ENCODE measurements at places on chromosomes 12 and 14.

- peak; percentile 78 for DNase-seq
These were observed 751 bp upstream of the GPRC5A start for GRCh38 chr12:12890543-12891079.

- DNase-seq = no peak
These were observed 23.6 kb upstream of the FERMT2 start for GRCh38 chr14:52974406-52974805.

GRCh38 chr12:42679466-42679865, 89.9 kb upstream of the PRICKLE1 start:
- DNase-seq = peak; percentile 33

GRCh38 chr12:109944561-109945359, 44.7 kb downstream of the TCHP start:
- DNase-seq = peak; percentile 53

DNA sequence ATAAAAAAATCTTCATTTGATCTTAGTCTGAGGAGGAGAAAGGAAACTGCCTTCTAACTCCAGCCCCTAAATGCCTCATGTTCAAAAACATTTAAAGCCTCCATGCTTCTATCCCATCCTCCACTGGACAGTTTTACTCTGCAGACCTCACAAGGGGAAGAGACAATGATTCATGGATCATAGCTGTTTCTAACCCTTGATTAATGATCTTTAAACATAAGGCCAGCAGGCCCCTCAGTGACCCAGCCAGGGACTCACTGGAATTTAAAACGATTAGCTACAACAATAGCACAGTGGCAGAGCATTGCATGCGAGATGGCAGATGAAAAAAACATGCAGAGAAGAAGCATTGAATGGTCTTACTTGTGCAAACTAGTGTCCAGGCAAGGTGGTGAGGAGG, 6.0 kb downstream of the DCTN2 start:
- DNase-seq = no peak

DNA sequence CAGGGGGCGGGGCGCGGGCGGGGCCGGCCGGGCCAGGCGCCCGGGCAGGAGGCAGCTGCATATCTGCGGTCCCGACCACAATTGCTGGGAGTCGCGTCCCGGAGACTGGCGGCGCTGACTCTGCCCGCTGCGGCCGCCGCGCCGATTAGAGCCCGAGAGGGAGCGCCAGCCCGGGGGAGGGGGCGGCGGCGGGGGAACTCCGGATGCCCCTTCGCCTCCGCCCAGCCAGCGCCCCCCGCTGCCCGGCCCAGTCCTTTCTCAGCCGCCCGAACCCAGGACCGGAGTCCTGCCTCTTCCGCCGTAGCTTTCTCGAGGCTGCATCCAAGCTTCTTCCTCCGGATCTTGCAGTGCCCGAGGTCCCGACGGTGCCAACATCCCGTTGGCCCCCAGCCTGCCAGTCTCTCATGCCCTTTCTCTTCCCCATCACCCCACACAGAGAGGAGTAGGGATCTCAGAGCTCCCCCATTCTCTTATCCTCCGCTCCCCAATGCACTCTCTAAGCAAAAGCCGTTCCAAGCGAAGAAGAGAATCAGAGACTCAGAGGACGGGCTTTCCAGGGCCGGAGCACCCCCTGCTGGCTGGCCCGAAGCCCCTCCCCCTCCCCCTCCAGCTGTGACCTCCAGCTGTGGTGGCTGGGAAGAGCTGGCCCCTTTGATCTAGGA, 8.8 kb upstream of the SP7 start:
- DNase-seq = peak; percentile 93

DNA sequence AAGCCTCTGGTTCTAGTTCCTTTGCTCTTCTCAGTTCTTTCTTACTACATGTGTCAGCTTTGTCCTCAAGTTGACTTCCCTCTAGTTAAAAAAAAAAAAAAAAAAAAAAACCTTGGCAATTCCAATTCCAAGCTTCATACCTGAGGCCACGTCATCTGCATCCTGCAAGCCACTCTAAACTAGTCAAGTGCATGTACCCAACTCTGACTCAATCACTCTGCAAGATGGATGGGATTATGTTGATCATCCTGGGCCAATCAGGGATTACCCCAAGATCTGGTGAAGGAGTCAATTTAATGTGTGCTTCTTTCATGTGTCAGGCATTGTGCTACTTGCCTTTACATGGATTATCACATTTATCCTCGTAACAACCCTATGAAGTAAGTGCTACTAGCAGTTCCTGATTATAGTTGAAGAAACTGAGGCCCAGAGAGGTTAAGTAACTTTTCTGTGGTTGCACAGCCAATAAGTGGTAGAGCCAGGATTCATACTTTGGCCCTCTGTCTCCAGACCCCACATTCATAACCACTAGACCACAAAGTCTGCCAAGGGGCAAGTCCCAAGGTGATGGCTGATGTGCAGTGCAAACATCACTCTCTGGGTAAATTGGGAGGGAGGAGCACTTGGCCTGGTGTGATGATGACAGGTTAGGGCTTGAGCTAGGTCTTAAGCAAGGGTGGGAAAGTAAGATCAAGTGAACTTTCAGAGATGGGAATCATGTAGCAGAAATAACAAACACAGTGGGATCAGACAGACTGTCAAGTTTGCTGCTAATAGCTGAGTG, 17.3 kb upstream of the CCND2 start:
- no peak for DNase-seq

DNA sequence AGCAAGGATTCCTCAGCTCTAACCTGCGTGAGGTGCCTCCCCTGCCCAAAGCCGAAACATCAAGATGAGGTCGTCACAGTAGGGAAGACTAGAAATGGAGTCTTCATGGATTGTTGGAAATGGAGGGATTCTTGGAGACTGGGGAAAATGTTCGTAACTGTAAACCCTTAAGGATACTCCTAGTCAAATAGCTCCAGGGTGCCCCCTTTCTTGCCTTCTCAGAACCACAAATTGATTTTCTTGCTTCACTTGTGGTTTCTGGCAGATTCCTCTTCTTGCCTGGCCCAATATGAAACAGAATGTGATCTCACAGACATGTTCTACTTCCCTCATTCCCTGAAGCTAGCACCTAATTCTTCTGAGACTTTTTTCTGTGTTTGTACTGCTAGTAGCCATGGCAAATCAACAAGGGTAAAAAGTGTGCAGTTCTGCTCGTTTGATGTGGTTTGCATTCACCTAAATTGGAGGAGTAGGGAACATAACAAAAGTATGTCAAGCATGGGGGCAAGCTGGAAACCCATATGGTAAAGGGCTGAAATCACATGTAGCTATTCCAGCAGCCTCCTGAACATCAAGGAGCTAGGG, 332.0 kb downstream of the PAWR start:
- DNase-seq = peak; percentile 35

- no peak for DNase-seq
These were observed 6.0 kb downstream of the VSX2 start for GRCh38 chr14:74245292-74245691.

GRCh38 chr12:43338848-43339526, 213.0 kb downstream of the ADAMTS20 start:
- DNase-seq = peak; percentile 64

GRCh38 chr12:1912580-1913376, 5.7 kb downstream of the CACNA2D4 start:
- peak; percentile 24 for DNase-seq

DNA sequence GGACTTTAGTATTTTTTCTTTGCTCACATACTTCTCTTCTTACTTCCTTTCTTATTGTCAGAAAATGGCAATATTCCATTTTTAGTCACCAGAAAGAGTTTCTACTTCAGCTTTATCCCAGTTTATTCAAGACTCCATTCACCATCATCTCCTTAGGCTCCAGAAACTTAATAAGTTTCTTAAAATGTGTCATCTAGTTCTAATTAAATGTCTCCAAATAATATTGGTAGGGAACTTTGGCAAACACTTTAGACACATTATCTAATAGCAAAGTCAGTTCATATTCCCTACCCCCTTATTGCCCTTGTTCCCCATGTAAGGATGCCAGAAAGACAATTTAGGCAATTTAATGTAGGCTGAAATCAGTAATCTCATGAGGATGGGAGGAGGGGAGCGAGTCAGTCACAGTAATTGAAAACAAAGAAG, 15.1 kb downstream of the EPYC start:
- no peak for DNase-seq
